ENCODE measurements at places on chromosomes 4 and X.

DNA sequence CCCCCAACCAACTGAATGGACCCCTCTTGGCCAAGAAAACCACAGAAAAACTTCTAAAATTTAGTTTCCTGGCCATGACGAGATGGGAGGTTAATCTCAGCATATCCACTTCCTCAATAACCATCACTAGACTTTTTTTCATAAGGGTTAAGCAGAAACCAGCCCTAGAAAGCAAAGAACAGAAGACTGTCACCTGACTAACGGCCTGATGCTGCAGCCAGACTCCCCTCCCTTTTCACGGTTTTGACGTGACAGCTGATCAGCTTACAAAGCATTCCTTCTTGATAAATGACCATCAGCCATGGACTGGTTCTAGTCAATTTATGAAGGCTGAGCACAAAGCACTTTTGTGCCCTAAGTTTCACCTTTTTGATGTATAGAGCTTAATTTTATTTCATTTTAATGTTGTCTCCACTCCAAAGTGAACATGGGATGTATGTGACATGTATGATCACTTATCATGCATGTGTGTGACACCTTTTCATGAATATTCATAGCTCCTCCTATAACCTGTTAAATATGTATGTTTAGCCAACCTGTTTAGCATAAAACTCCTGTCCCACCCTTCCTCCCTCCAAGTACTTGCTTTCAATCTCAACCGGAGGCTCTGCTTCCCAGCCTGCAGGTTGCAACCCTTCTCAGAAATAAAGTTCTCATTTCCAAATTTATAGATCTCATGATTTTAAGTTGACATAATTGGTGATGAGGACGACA is 56.3 kb downstream of the SERTM2 start:
- no peak for DNase-seq

DNA sequence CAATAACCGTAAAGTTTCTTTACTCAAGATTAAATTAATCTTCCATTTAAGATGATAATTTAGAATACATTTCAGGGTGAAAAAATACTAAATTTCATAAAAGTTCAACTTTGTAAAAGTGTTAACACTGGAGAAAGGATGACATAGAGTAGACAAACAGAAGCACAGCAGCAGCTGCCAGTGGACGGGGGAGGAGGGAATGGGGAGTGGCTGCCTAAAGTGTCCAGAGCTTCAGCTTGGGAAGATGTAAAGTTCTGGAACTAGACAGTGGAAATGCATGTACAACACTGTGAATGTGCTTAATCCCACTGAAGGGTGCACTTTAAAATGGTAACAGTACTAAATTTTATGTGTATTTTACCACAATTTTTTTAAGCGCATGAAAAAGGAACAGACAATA is 39.9 kb downstream of the RELL1 start:
- no peak for DNase-seq

- no peak for DNase-seq
These were observed 484.5 kb downstream of the IL1RAPL1 start for GRCh38 chrX:29071525-29072320.

DNA sequence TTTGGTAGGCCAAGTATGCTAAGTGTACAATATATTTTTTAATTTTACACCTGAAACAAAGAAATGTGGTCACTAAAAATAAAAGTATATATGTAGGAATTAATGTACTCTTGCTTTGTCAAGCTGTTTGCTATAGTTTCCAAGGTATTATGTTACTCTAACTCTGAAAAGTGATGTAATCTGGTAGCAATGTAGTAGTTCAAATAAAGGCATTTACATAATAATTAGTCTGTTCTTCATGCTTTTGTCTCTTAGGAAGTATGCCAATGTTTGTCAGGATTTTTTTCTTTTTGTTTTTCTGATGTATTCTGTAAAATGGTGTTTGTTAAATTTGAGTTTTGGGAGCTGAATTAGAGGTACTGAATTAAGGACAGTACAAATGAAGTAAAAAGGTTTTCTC is 89.5 kb downstream of the PLS3 start:
- DNase-seq = no peak

DNA sequence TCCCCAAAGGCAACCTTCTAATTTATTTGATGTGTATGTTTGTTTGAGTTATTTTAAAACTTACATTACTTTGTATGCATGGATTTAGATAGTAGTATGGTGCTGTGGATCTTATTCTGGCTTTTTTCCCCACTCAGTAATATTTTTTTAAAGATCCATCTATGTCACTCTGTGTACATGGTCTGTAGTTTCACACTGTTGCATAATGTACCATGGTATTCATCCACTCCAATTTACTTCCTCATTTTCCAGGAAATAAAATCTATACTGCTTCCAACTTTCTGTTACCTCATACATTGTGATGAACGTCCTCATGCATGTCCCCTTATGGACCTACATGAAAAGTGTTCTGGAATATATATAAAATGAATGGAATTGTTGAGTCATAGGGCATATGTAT is 17.6 kb downstream of the ARMCX2 start:
- DNase-seq = no peak

- DNase-seq = no peak
These were observed 5.4 kb downstream of the SEL1L3 start for GRCh38 chr4:25857403-25857802.
